ENCODE measurements at places on chromosomes 1 and 21.

GRCh38 chr1:182473556-182473955 is 23.6 kb downstream of the RGSL1 start:
- no peak for DNase-seq

- no peak for DNase-seq
These were observed 333.8 kb downstream of the PTPRU start for GRCh38 chr1:29569971-29570634.

DNA sequence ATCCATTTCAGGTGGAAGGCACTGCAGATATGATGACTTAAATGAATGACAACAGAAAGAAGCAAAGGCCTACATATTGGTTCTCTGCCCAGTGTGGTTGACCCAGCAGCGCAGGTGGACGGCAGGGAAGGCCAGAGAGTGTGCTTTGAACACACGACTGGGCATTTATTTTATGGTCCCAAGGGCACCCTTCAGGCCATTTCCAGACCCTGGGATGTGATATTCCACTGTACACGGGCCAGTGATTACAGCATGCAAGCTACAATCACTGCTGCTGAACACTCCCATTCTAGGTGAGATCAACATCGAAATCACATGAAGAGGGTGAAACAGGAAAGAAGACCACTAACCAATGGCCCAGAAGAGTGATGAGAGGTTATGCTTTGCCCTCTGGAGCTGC is 33.8 kb downstream of the PCNX2 start:
- no peak for DNase-seq

DNA sequence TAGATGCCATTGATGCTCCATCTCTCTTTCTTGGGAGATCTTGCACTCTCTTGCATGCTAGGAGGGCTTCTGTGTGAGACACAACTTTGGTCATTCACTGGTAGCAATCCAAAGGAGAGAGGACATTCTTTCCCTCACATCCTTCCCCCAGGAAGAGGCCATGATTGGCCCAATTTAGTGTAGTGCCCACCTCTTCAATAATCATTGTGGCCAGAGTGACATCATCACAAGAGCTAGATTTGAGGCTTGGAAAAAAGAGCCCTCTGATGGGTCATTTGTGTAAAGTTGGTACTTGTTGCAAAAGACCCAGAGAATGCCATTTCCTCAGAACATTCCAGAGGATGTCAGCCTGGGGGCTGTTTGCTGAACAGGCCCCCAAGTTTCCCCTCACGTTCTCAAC is 30.2 kb downstream of the S100A6 start:
- no peak for DNase-seq

DNA sequence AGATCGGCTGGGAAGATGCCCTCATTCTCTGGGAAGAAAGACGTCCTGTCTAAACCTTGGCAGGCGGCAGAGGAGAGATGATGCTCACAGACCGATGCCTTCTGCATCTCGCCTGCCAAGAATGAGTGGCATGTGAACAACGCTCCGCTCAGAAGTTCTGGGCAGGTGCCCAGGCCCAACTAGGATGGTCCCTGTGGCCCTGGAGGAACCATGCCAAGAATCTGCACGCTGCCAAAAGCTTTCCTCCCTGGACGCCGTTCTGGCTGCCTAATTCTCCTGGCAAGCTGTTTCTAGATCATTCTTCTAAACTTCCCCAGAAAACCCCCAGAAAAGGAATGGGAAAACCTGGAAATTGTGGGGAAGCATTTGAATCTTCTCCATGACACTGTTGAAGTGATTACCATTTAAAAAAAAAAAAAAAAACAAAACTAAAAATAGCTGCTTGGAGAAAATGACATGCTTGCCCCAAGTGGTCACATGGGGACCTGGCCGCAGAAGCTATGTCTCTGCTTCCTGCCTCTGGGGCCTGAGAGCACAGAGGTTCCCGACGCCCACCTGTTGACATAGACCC is 440.9 kb downstream of the PRDM2 start:
- DNase-seq = no peak

DNA sequence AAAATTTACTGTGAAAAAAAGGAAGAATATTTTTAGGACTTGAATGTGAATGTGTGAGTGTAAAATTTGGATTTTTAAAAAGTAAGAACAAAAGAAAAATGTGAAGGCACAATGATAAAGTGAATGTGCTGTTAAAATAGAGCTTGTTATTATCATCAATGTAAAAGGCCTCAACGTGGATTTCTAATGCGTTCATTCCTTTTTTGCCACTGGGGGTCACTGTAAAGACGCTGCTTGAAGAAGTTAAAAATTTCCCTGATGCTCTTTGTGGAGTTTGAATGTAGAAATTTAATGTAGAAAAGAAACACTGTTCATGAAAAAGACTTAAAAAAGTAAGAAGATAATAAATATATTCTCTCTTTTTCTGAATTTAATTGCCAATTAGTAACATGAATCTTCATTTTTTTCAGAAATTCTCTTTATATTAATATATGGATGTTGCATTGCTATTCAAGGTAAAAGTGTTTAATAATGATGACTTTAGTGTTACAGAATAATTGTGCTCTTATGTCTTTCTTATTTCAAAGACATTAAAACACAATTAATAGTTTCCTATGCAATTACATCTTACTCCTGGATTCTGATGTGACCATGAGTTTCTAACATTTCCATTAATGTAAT is 161.5 kb downstream of the DNM3 start:
- peak; percentile 37 for DNase-seq

GRCh38 chr1:159867664-159868026 is 5.2 kb upstream of the VSIG8 start:
- DNase-seq = peak; percentile 82

- DNase-seq = no peak
These were observed 1.4 kb downstream of the ZNF697 start for GRCh38 chr1:119646521-119647227.

DNA sequence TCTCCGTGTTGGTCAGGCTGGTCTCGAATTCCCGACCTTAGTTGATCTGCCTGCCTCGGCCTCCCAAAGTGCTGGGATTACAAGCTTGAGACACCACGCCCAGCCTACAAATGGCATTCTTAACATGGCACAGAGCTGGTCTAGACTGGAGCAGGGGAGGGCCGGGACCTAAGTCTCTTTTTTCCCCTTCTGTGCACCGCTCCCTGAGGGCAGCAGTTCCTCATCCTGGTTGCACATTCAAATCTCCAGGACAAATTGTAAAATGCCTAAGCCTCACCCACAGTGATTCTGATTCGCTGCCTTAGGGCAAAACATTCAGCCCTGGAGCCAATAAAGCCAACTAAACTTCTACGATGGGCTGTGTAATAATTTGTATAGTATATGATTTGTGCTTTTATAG is 10.1 kb upstream of the AVPR1B start:
- no peak for DNase-seq

GRCh38 chr1:160363010-160363409 is 3.9 kb upstream of the NHLH1 start:
- DNase-seq = no peak

- no peak for DNase-seq
These were observed 16.5 kb downstream of the ATF3 start for GRCh38 chr1:212624976-212625501.

- no peak for DNase-seq
These were observed 16.1 kb downstream of the UBIAD1 start for GRCh38 chr1:11289064-11289463.

GRCh38 chr1:151714820-151715725 is 1.5 kb downstream of the CELF3 start:
- no peak for DNase-seq

DNA sequence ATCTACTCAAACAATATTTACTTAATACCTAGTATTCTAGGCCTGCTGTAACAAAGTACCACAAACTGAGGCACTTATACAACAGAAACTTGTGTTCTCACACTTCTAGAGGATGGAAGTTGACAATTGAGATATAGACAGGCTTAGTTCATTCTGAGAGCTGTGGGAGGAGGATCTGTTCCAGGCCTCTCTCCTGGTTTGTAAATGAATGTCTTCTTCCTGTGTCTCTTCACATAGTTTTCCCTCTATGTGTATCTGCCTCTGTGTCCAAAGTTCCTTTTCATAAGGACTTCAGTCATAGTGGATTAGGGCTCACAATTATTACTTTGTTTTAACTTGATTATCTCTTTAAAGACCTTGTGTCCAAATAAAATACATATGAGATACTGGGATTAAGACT is 251.1 kb downstream of the COL11A1 start:
- DNase-seq = no peak

GRCh38 chr1:225847610-225848009 is 34.6 kb downstream of the TMEM63A start:
- DNase-seq = peak; percentile 25

DNA sequence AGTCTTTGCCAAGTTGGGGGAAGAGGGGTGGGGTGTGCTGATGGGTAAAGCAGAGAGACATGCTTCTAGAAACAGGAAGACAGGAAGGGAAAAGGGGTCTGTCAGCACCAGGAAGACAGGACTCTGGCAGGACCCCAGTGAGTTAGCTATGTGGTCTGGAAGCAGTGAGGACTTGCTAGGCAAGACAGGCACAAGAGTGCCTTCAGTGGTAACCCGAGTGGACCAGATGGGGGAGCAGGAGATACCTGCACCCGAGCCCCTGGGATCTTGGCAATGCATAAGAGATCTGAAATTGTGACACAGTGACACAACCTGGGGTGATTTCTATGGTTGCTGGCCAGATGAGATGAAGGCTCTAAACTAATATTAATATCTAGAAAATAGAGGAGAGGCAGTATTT is 7.0 kb downstream of the TLR5 start:
- DNase-seq = no peak

DNA sequence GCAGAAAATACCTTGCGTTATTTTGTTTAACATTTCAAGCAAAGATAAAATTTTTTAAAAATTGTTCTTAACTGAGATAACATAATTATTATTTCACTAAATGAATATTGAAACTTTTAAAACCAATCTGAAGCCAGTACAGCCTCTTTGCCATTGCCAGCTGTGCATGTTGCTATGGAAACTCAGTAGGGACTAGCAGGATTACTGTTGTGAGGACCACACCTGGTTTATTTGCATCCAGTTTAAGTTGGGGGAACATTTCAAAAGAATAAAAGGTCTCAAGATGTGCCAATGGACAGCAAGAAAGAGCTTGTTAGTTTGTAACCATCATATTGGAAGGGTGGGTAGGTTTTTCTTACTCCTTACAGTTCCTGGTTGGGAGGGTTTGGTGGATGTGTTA is 80.7 kb downstream of the POU2F1 start:
- DNase-seq = no peak

- no peak for DNase-seq
These were observed 73.2 kb upstream of the QSOX1 start for GRCh38 chr1:180081474-180081873.

GRCh38 chr1:40789661-40790430 is 6.3 kb downstream of the KCNQ4 start:
- DNase-seq = no peak

DNA sequence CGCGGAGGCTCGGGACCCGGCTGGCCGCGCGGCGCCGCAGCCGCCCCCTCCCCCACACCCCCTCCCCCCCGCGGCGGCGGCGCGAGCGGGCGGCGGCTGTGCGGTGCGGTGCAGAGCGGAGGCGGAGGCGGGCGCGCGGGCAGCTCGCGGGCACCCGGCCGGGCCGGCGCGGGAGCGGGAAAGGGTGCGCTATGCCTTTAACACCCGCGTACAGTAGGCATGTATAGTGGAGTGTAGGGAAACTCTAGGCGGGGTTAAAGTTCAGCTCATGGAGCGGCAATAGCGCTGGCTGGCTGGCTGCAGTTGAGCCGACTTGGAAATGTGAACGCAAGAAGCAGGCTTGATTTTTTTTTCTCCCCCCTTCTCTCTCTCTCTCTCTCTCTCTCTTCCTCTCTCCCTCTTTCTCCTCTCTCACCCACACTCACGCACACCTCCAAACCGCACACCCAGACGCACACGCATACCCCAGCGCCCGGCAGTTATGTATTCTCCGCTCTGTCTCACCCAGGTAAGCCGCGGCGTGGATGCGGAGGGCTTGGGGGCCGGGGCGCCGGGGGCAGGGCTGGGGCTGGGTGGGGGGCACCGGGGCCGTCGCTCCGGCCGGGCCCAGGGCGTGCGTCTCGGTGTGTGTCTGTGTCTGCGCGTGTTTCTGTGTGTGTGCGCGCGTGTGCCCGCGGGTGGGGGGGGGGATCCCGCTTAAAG is at the start of gene NFIA:
TSS of gene NFIA (plus strand) at position 251 of the 702 bp plus-strand sequence.
- DNase-seq = peak; percentile 32

DNA sequence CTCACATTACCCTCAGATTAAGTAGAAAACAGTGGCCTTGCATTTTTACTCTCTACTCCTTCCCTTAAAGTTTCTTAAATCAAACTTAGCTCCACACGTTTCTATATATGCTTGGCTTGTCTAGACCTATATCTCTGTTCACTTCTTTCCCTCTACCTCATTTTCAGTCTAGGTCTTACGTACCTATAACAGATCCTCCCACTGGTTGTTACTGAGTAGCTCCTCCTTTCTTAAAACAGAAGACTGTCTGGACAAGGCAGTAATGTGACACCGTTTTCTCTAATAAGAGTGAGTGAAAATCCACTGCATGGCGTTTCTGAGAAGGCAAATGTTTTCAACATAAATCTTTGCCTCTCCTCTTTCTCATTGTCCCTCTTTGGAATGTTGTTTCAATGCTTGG is 211.7 kb upstream of the POGK start:
- DNase-seq = no peak

- no peak for DNase-seq
These were observed 8.2 kb downstream of the HCRTR1 start for GRCh38 chr1:31625561-31626222.

DNA sequence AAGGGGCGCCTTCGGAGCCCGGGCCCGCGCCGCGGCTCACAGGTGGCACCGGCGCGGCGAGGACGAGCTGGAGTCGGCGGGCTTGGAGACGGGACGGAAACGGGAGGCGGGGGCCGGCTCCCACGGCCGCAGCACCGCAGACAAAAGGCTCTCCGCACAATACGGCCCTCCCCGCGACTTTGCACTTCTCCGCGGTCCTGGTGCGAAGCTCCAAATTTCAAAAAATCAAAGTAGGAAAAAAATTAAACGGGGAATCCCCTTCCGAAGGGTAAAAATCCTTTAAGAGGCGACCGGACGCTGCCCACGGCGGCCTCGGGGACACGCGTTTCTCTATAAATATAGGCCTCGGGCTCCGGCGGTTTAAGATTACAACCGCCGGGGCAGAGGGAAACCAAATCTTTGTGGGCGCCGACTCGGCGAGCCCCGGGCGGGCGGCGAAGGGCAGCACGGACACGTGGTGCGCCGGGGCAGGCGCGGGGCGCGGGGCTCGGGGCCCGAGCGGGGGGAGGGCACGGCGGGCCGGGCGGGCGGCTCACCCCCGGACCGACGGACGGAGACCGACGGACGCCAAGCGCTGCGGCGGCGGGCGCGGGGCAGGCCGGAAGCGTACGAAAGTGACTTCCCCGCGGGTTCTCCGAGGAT is 453 bp downstream of the PABPC4 start:
- peak; percentile 12 for DNase-seq

- no peak for DNase-seq
These were observed 44.4 kb downstream of the GFI1 start for GRCh38 chr1:92442351-92442750.

DNA sequence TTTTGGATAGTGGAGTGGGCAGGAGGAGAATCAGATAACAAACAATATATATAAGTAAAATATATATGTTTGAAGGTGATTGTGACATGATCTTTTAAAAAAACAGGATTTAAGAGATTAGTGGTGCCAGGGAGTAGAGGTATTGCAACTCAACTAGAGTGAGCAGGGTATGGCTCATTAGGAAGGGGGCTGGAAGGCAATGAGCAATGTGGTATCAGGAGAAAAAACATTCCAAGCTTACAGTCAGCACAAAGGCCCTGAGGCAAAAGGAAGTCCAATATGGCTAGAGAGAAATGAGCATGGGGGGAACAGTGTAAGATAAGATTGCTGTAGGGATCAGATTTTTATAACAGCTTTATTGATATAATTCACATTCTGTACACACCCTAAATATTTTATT is 5.3 kb upstream of the GADD45A start:
- no peak for DNase-seq

- DNase-seq = no peak
These were observed 30.4 kb upstream of the CYP4A22 start for GRCh38 chr1:47106792-47107191.
